ENCODE measurements at places on chromosomes 1 and 21. TPM values are rescaled to one million over a fixed set of nuclear protein-coding genes. Genes with fewer than 3 reads are reported as not detected.
A peak's percentile ranks its signal among the peaks of the same experiment; 100 is the strongest.

- H3K27me3 ChIP-seq: no peaks in the 10 kb centered on the region
- no peak overlapping the region for H3K27ac ChIP-seq
- no peaks in the 10 kb centered on the region for H3K4me1 ChIP-seq
- no peak for DNase-seq
Observed at GRCh38 chr1:49036700-49037099, 260.0 kb upstream of the BEND5 start.

DNA sequence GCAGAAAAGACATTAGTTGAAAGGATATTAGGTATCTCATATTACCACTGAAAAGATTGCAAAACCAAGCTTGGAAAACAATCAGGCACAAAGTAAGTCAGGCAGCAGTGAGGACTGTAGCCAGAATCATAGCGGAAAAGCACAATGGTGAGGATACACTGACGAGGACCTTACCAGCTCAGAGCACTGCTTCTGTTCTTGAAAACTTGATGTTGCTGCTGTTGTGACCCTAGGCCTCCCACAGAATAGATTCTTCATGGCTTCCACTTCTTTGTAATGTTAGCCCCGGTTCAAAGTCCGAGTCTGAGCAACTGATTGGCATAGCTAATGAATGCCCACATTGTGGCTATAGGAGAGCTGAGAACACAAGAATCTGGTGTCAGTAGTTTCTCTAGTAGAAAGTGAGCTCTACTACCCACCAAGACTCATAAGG lies 45.2 kb upstream of the LRRC8C start:
- DNase-seq: no peak
- H3K4me1 ChIP-seq: peaks cover 88% of the 10 kb centered on the region
- no peak overlapping the region for H3K4me3 ChIP-seq

- no peaks in the 10 kb centered on the region for H3K27me3 ChIP-seq
- no peak for DNase-seq
- no peak overlapping the region for H3K4me3 ChIP-seq
- no peak overlapping the region for H3K27ac ChIP-seq
Observed at GRCh38 chr1:67514300-67514699, 84.1 kb upstream of the SERBP1 start.

DNA sequence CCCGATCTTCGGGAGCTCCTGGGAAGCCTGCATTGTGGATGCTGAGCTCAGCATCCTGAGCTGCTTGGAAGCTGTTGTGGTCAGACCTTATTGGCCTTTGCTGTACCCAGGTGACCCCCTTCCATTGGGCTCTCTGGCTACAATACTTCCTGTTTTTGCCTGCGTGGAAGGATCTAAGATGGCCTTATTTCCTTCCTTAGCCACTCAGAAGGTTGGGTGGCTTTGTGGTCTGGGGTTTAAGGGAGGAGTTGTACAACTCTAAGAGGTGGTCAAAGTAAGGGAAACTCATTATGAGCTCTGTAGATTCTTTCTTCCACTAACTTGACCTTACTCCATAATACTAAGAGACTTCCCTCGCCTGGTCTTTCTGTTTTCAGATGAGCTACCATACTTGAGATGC lies 17.7 kb downstream of the PFKFB2 start:
- peaks cover 29% of the 10 kb centered on the region for H3K4me1 ChIP-seq
- H3K27me3 ChIP-seq: no peaks in the 10 kb centered on the region
- no peak for DNase-seq
- peak overlapping the region; percentile 63 for H3K27ac ChIP-seq
- H3K36me3 ChIP-seq: peaks cover 2% of the 10 kb centered on the region
- no peak overlapping the region for H3K4me3 ChIP-seq

GRCh38 chr1:68820151-68820550 lies 323.3 kb upstream of the DEPDC1 start:
- H3K4me3 ChIP-seq: no peak overlapping the region
- no peaks in the 10 kb centered on the region for H3K4me1 ChIP-seq
- no peaks in the 10 kb centered on the region for H3K27me3 ChIP-seq
- no peak for DNase-seq
- H3K36me3 ChIP-seq: no peaks in the 10 kb centered on the region

GRCh38 chr1:225882694-225883615 lies 775 bp upstream of the TMEM63A start:
- peak overlapping the region; percentile 91 for H3K27ac ChIP-seq
- H3K4me1 ChIP-seq: peaks cover 42% of the 10 kb centered on the region
- no peaks in the 10 kb centered on the region for H3K27me3 ChIP-seq
- H3K36me3 ChIP-seq: peaks cover 1% of the 10 kb centered on the region
- peak; percentile 68 for DNase-seq

- H3K4me3 ChIP-seq: no peak overlapping the region
- H3K27me3 ChIP-seq: peaks cover 7% of the 10 kb centered on the region
- DNase-seq: no peak
- no peaks in the 10 kb centered on the region for H3K4me1 ChIP-seq
Observed at GRCh38 chr1:55618199-55618598, 403.0 kb upstream of the USP24 start.

DNA sequence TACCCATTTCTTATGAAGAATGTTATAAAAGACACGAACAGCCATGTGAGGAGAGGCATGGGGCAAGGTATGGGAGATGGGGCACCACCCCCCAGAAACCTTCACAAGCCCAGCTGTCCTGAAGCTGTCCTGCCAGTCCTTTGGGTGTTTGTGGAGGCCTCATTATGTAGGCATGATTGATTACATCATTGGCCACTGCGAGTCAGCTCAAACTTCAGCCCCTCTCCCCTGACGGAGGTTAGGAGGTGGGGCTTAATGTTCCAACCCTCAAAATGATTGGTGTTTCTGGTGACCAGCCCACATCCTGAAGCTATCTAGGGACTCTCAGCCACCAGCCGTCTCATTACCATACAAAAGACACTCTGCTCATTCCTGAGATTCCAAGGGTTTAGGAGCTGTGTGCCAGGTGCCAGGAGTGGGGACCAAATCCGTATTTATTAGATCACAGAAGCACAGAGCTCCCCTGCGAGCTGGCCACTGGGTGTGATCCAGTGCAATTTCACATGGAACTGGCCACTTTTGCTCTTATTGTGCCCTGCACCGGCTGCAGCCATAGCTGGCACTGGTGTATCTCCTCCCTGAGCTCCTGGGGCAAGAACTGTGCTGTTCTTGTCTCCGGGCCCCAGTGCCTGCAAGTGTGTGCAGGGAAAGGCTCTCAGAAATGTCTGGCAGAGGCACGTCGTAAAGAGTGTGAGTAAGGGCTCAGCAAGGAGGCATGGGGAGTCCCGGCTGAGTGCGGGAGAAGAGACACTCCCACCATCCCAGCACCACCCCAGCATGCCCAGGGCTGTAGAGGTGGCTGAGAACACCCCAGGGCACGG lies 10.5 kb downstream of the KIAA1614 start:
- DNase-seq: no peak
- no peak overlapping the region for H3K4me3 ChIP-seq
- no peaks in the 10 kb centered on the region for H3K36me3 ChIP-seq
- no peaks in the 10 kb centered on the region for H3K4me1 ChIP-seq

GRCh38 chr1:170225781-170226530 lies 80.2 kb downstream of the NTMT2 start:
- H3K4me1 ChIP-seq: no peaks in the 10 kb centered on the region
- H3K36me3 ChIP-seq: no peaks in the 10 kb centered on the region
- H3K4me3 ChIP-seq: no peak overlapping the region
- no peak overlapping the region for H3K27ac ChIP-seq

GRCh38 chr1:222772996-222773379 lies 36.0 kb downstream of the FAM177B start:
- DNase-seq: peak; percentile 36
- no peak overlapping the region for H3K27ac ChIP-seq
- no peak overlapping the region for H3K4me3 ChIP-seq

GRCh38 chr1:198598796-198599321 lies 40.0 kb upstream of the PTPRC start:
- no peaks in the 10 kb centered on the region for H3K27me3 ChIP-seq
- H3K36me3 ChIP-seq: peaks cover 42% of the 10 kb centered on the region
- H3K27ac ChIP-seq: peak overlapping the region; percentile 85
- peak; percentile 38 for DNase-seq
- peak overlapping the region; percentile 52 for H3K4me3 ChIP-seq
- H3K4me1 ChIP-seq: peaks cover 84% of the 10 kb centered on the region

DNA sequence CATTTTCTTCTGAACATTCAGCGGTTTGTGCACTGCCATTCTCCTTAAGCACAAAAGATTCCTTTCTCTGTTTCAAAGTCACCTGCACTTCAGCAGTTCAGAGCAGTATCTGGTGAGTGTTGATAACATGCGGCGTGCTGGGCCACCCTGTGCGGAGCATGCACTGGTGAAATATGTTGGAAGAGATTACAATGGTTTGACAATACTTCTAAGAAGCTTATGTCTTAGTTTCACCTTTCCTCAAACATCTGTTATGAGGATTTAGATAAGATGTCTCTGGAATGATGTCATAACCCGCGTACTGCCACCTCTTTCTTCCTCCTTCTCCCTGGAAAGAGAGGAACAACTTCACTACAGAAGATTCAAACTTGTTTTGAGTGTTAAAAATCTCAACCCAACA lies 650.3 kb downstream of the AJAP1 start:
- H3K27me3 ChIP-seq: peaks cover 2% of the 10 kb centered on the region
- no peaks in the 10 kb centered on the region for H3K36me3 ChIP-seq
- no peak for DNase-seq
- H3K4me1 ChIP-seq: no peaks in the 10 kb centered on the region
- no peak overlapping the region for H3K4me3 ChIP-seq

DNA sequence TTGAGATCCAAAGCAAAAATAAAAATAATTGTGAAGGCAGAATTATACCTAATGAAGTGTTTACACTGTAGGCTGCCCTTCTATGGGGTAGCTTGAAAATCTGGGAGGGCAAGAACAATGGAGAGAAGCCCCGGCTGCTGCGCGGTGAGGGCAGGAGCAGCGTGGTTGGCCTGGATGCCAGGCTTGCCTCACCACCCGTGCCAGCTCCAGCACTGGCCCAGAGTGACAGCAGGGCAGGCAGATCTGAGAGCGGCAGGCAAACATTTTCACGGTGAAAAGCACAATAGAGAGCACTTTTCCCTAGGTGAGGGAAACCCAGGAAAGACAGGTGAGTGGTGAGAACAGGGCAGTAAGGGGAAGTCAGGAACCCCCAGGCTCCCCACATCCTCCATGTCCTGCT lies 1.4 kb downstream of the PROK1 start:
- H3K4me1 ChIP-seq: no peaks in the 10 kb centered on the region
- DNase-seq: no peak
- no peak overlapping the region for H3K27ac ChIP-seq

- no peak for DNase-seq
- H3K4me3 ChIP-seq: peak overlapping the region; percentile 99
- H3K4me1 ChIP-seq: peaks cover 16% of the 10 kb centered on the region
Observed at GRCh38 chr1:201955729-201956143, 433 bp downstream of the TIMM17A start.

DNA sequence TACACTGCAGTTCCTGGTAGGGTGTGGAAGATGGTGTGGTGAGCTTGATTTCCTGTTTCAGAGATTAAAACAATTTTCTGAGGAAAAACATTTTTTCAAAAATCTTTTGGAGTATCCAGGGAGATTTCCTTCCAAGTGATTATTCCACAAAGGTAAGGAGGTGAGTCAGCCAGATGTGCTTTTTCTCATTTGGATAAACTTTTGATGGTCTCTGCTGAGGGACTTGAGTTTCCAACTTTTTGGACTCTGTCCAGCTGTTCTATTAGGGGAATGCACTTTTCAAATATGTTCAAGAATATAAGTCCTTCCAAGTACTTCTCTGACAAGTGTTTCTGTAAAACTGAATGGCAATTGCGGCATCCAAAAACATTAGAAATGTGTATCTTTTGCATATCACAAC lies 628.8 kb upstream of the ADAMTS5 start:
- H3K36me3 ChIP-seq: no peaks in the 10 kb centered on the region
- no peak for DNase-seq
- peaks cover 1% of the 10 kb centered on the region for H3K27me3 ChIP-seq
- H3K4me1 ChIP-seq: no peaks in the 10 kb centered on the region
- H3K27ac ChIP-seq: no peak overlapping the region

DNA sequence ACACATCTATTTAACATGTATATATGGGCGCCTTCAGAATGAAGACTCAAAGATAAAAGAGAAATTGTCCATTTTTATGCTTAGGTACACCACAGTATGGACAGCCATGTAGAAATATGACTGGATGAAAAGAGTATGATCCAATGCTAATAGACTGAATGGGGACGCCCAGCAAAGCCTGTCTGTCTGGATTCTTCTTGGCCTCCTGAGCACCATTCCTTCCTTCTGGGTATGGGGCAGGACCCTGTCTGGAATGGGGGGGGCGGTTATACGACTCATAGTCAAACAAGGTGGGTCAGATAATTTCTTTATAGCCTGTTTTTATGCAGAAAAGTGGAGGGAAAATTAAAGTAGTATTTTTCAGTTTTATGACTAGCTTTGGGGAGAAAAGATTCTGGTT lies 81.2 kb upstream of the ABCD3 start:
- peaks cover 2% of the 10 kb centered on the region for H3K27me3 ChIP-seq
- no peaks in the 10 kb centered on the region for H3K36me3 ChIP-seq
- no peak overlapping the region for H3K4me3 ChIP-seq

The CACHD1 gene
- 2.3 TPM for total RNA-seq

The PLPPR5 gene
- not detected for total RNA-seq

The HMGN1 gene
- 419 TPM for total RNA-seq

The PROK1 gene
- total RNA-seq: not detected

The ORC1 gene
- total RNA-seq: 57.9 TPM

The ATXN7L2 gene
- total RNA-seq: 11.7 TPM
